Cerebellar cortex (tissue), 1 donor: ENCODE measurements at places on chromosomes 3 and 15.
A peak's percentile ranks its signal among the peaks of the same experiment; 100 is the strongest.

DNA sequence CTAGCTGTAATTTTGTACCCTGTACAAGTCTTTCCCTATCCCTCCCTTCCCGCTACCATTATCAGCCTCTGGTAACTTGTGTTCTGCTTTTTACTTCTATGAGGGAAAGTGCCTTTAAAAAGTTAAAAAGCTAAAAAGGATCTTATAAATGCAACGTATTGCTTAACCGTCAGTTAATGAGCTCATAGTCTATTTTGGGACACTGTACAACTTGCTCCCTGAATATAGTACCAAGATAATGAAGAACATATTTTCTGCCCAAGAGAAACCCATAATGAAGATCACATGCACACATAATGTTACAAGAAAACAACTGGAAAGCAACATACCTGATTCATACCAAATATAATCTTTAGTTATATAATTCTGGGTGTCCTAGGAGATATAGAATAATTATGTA is 22.6 kb downstream of the ZIC1 start:
- DNase-seq, result peak; percentile 17

GRCh38 chr3:196995027-196995426 is 26.4 kb upstream of the PIGZ start:
- DNase-seq, result no peak

GRCh38 chr3:150495149-150495548 is 51.1 kb downstream of the SERP1 start:
- peak; percentile 24 for DNase-seq

DNA sequence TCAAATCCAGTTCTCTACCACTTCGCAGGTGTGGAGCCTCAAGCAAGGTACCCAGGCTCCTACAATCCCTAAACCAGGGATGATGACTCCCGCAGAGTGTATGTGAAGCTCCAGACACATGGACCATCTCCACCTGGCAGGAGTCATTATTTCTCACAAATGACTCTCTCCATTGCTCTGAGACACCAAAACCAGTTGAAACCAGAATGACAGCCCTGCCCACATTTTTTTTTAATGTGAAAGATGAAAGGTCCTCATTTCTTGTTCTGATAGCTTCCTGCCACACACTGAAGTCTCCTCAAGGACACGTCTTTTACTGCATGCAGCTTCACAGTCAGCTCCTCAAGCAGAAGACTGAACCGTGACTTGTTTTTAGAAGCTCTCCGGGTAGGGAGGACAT is 61.4 kb upstream of the ZBTB38 start:
- DNase-seq, result no peak

DNA sequence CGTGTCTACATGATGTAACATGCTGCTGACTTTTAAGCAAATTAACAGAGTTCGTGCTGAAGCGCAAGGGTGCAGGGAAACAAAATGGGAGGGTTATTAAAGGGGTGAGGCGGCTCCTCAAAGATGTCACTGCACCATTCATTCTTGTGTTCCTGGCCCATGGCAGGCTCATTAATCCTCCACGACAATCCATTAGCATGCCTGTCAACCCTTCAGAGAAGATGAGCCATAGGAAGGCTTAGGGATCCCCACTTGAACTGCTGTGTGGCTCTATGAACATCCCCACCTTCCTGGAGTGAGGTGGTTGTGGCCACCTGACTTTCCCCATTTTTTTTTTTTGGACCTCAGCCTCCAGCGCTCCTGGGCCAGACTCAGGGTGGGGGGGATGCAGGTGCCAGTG is 45.8 kb downstream of the IGF1R start:
- no peak for DNase-seq

DNA sequence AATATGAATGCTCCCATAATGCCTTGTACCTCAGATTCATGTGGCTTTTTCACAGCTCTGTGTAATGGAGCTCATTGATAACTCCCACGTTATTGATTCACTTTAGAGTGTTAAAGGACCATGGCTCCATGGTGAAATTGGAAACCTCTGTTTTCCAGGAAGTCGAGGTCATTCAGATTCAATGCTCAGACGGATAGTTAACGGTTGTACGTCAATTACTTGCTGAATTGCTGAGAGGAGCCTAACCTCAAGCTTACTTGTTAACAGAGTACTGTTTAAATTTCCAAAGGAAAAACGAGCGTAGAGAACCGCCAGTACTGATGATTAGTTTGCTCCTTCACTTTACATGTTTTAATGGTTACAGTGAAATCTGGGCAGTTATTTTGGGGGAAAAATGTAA is 11.1 kb downstream of the ABHD17C start:
- DNase-seq, result no peak

DNA sequence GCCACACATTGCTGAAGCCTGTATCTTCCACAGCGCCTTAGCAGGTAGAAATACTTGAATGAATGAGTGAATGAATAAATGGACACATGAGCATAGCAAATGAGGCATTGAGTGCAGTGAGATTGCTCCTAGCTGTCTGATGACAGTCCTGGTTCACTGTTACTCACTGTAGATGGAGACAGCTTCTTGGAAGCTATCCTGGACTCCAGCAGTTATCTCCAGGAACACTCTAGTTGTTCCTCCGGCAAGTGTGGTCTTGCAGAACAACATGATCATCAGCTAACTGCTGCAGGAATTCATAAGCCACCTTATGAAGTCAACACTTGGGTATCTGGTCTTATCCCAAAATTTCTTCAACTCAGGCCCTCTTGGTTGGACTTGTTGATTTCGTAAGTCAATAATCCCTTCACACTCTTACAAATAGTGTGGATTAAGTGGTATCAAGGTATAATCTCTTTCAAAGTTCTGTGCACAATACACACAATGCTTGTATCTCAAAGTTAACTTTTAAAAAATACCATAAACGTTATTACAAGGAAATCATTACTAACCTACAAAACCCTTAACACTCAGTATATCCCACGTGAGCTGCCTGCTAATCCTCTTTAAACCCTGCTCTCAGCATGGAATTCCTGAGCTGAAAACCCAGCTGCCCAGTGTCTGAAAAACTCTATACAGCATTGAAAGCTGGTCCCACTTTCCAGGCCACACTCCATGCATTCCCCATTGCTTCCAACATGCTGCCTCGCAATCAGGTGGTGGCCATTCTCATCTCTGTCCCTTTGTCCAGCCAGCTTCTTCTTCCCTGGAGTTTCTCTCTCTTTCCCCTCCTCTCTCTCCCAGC is 14.4 kb upstream of the ZBTB38 start:
- no peak for DNase-seq

GRCh38 chr3:111846717-111847116 is 12.3 kb upstream of the PHLDB2 start:
- DNase-seq, result no peak

- DNase-seq, result no peak
Observed at GRCh38 chr3:50620820-50621219, 3.9 kb downstream of the MAPKAPK3 start.

GRCh38 chr3:137770835-137771399 is 6.8 kb downstream of the SOX14 start:
- no peak for DNase-seq

DNA sequence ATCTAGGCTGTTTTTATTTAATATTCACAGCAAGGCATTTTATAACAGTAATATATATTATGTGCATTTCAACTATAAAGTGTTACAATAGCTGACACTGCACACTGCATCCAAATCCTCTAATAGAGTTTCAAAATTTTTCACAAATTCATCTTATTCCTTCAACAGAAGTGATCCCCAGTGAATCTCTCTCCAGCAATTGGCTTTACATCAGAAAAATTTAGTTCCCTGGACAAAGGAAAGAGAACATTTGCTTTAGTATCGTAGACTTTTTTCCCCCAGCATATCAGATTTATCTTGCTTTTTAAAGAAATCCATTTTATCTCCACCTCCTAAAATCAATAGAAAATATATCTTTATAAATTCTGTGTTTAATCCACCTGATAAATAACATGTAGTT is 868.6 kb downstream of the TBL1XR1 start:
- DNase-seq, result no peak
